PC-3 (cell line): ENCODE measurements at places on chromosomes 7 and 10. TPM values are rescaled to one million over a fixed set of nuclear protein-coding genes. Genes with fewer than 3 reads are reported as not detected.

The THSD7A gene
- 0.04 and 0.06 TPM in 2 replicates for total RNA-seq

The SPDYE8 gene
- total RNA-seq, result not detected in 2 replicates

The ZPBP gene
- not detected in 2 replicates for total RNA-seq

The GPR146 gene
- 2.0 and 2.7 TPM in 2 replicates for total RNA-seq

The GLCCI1 gene
- total RNA-seq, result 7.8 and 8.5 TPM in 2 replicates

The TMEM236 gene
- total RNA-seq, result 0.04 TPM in 1 of 2 replicates, not detected in the other

The EIF4H gene
- 339 and 357 TPM in 2 replicates for total RNA-seq

The GRID2IP gene
- total RNA-seq, result not detected in 2 replicates

The SEMA3E gene
- 3.6 and 5.9 TPM in 2 replicates for total RNA-seq

The GATA3 gene
- 2.6 and 3.6 TPM in 2 replicates for total RNA-seq

The HOXA1 gene
- 1.4 and 2.0 TPM in 2 replicates for total RNA-seq

The WNT2 gene
- not detected in 2 replicates for total RNA-seq

The CRPPA gene
- 0.75 and 1.2 TPM in 2 replicates for total RNA-seq

The ARHGEF5 gene
- total RNA-seq, result 15.5 and 17.7 TPM in 2 replicates

The HTR5A gene
- not detected in 2 replicates for total RNA-seq

The CHPF2 gene
- total RNA-seq, result 30.1 and 36.5 TPM in 2 replicates

The FAM237B gene
- total RNA-seq, result not detected in 2 replicates

The TNS3 gene
- 71.4 and 72.3 TPM in 2 replicates for total RNA-seq

The OLAH gene
- total RNA-seq, result not detected in 2 replicates

The MGMT gene
- 19.8 and 21.8 TPM in 2 replicates for total RNA-seq

The ECHDC3 gene
- not detected in 2 replicates for total RNA-seq

The CCDC3 gene
- total RNA-seq, result not detected in 2 replicates

The SLC26A3 gene
- not detected in 2 replicates for total RNA-seq

The EBLN1 gene
- total RNA-seq, result not detected in 2 replicates

The NRCAM gene
- total RNA-seq, result not detected in 2 replicates

The ATE1 gene
- total RNA-seq, result 7.9 and 12.8 TPM in 2 replicates

The PRTFDC1 gene
- 9.7 and 10.2 TPM in 2 replicates for total RNA-seq

The GPRIN2 gene
- 3.1 and 5.8 TPM in 2 replicates for total RNA-seq

The IGFBP3 gene
- 120 and 136 TPM in 2 replicates for total RNA-seq

The PDCD11 gene
- total RNA-seq, result 41.9 and 50.9 TPM in 2 replicates

The PKD1L1 gene
- 0.04 and 0.17 TPM in 2 replicates for total RNA-seq

The SLC16A9 gene
- 12.8 and 17.4 TPM in 2 replicates for total RNA-seq
